Panc1 (cell line): ENCODE measurements at places on chromosomes 5 and 9. TPM values are rescaled to one million over a fixed set of nuclear protein-coding genes. Genes with fewer than 3 reads are reported as not detected.

PCDHGA4 gene
- 0.69 TPM for total RNA-seq

MSMP gene
- total RNA-seq, result 1.4 TPM

UBE2R2 gene
- 67.2 TPM for total RNA-seq

WDR31 gene
- 0.80 TPM for total RNA-seq

BAAT gene
- 0.08 TPM for total RNA-seq

FUT7 gene
- total RNA-seq, result not detected

AFF4 gene
- total RNA-seq, result 78.3 TPM

INSL6 gene
- not detected for total RNA-seq

PFN3 gene
- not detected for total RNA-seq

FAM169A gene
- 23.1 TPM for total RNA-seq

WDR55 gene
- 49.2 TPM for total RNA-seq

PTCD2 gene
- total RNA-seq, result 13.0 TPM

GARIN3 gene
- total RNA-seq, result not detected

TRAF1 gene
- total RNA-seq, result 4.7 TPM
